PC-3 (cell line): ENCODE measurements at places on chromosomes 12 and 14.

DNA sequence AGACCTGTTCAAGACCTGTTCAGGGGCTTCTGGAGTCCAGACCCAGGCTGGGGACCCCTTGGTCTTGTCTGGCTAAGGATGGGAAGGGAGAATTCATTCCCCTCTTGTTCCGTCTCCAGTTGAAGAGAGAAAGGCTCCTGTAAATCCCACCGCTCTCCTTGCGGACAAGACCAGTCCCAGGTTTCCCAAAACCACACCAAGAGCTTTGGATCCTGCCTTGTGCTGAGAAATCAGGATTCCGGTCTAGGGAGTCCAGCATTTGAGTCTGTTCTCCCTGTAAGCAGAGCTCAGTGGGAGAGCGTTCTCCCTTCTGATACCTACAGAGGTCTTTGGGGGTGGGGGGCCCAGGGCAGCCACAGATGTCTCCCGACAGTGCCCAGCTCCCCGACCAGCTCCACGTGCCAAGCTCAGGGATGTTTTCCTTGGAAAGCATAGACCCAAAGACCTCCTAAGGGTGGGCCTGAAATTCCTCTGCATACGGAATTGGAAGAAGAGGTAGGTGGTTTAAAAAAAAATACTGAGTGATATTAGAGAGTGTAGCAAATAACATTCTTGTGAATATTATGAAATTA lies 1.9 kb downstream of the HOXC13 start:
- DNase-seq: peak; percentile 17

- no peak for DNase-seq
These were observed 4.4 kb downstream of the ZFP36L1 start for GRCh38 chr14:68788275-68788995.

- no peak for DNase-seq
These were observed 281.1 kb upstream of the AMIGO2 start for GRCh38 chr12:47360771-47361388.

DNA sequence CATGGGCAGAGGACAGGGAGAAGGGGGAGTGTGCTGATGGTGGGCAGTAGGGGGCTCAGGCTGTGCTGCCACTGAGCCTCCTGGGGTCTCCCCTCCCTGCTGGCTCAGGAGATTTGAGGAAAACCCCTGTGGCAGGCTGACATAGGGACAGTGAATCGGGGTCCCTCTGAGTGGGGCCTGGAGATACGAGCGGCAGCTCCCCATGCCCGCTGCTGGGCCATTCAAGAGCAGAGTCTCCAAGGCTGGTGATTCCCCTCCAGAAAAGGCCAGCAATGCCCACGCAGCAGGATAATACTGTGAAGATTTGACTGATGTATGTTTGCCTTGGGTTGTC lies 288.7 kb upstream of the SFSWAP start:
- no peak for DNase-seq

DNA sequence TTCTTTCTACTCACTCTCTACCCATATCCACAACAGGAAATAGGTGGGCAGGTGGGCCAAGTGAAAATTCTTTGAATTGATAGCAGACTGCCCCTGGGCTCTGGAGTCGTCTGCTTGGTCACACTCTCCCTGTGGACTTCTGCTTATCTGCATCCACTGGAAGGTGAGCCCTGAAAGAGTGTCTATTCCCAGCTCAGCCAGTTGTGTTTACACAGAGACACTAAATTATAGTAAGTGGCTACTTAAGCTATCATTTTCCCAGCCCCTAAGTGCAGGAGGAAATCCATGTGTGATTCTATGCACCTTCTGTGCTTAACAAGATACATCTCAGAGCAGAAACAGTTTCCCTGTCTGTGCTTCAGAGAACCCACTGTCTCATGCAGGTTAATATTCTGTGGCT lies 338.4 kb downstream of the FUT8 start:
- no peak for DNase-seq

DNA sequence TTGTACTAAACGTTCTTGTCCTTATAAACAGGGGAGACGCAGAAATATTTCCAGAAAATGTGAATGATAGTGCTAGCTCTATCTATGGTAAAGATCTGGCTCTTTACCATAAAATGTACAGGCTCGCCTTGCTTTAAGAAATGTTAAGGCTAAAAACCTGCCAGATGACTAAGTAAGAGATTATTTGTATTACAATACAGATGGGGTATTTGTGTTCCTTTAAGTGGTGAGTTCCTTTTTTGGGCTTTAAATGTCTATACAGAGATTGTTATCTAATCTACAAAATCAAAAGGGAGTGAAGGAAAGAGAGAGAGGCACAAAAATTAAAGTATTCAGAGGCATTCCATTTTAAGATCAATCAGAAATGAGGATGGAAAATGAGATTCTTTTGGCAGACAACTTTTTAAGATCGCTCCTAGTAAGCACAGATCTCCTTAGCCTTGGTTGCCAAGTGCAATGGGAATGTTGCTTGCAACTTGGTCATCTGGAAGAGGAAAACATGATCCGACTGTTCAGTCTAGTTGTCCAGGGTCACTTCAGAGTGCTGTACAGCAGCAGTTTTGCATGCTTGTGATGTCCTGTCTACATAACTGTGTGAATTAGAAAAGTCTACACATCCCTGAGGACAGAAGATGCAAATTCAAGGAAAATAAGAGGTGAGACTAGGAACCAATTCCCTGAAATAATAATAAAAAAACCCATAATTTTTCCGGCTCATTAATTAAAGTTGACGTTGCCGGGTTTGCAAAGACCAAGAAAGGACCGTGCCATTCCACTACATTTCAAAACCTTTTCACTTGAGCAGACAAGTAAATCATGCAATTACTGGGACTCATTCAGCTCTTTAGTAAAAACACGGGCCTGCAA lies 380.8 kb downstream of the EGLN3 start:
- DNase-seq: peak; percentile 73

- DNase-seq: no peak
These were observed 339.6 kb upstream of the TBX3 start for GRCh38 chr12:115023279-115024265.

GRCh38 chr12:78725951-78726580 lies 138.5 kb upstream of the SYT1 start:
- no peak for DNase-seq

- no peak for DNase-seq
These were observed 15.2 kb upstream of the DLK1 start for GRCh38 chr14:100711493-100711892.

DNA sequence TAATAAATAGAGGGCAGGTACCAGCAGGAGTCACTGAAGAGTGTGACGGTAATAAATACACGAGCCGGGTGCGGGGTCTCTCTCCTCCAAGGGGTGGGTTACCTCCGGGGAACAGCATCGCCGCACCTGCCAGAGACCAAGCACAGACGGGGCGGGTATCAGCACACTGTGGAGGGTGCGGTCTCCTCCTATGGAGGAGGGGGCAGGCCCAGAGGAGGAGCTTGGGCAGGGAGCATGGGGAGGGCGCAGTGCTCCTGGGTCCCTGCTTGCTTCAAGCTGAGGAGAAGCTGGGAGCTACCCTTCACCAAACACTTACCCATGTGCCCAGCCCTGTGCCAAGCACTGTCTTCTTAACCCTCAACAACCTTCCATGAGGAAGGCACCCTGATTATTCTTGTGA lies 12.8 kb downstream of the PGF start:
- DNase-seq: no peak
